ENCODE measurements at places on chromosomes 1 and 21.

DNA sequence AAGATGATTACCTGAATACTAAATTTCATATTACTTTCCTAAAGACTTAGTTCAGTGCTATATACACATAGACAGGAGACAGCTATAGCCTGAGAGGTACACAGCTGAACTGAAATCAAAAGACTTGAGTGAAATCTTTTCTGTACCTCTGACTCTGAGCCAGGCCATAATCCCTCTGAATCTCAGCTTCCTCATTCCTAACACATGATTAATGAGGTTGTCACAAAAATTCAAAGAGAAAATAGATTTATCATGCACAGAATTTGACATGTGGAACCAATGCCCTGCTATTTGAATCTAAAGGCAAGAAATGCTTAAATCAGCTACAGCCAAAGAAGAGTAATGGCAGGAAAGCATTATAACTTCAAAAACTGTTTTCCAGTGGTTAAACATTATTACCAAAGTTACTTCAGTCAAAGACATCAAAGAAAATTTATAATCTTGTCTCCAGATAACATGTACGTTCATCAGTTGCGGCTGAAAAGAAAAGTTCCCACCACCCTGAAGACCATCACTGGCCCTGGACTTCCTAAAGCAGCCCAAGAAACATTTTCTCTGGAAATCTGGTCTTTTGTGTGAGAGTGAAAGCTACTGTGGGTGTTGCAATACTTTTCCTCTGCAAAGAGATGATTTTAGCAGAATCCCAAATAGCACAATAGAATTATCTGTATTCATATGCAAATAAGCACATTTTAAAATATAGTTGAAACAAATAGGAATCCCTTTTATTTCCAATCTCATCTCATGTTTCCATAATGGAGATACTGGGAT lies 13.8 kb upstream of the ATP1A1 start:
- no peak for DNase-seq

GRCh38 chr1:165527251-165528007 lies 16.4 kb upstream of the LRRC52 start:
- no peak for DNase-seq

DNA sequence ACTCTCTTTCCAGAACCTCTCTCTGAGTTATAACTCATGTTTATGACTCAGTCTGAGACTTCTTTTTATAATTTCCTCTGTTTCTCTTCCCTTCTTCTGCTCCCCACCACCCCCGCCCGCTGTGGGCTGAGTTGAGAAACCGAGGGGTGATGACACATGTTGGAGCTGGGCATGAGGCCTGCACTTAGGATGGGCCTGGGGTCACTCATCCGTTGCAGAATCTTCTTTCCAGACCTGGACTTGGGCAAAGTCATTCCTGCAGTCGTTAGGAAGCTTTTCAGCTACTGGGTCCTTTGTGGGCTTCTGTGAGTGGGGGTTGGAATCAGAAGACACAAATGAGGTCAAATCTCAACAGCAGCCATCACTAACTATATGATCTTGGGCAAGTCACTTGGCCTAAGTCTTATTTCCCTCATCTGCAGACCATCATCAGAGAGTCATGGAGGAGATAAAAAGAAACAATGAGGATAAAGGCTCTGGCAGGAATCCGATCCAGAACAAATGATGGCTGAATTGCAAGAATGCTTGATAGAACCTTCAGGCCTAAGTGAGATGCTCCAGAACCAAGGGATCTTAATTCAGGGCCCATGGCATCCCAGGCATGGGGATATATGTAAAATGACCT lies 53.4 kb downstream of the RPS6KA1 start:
- no peak for DNase-seq

DNA sequence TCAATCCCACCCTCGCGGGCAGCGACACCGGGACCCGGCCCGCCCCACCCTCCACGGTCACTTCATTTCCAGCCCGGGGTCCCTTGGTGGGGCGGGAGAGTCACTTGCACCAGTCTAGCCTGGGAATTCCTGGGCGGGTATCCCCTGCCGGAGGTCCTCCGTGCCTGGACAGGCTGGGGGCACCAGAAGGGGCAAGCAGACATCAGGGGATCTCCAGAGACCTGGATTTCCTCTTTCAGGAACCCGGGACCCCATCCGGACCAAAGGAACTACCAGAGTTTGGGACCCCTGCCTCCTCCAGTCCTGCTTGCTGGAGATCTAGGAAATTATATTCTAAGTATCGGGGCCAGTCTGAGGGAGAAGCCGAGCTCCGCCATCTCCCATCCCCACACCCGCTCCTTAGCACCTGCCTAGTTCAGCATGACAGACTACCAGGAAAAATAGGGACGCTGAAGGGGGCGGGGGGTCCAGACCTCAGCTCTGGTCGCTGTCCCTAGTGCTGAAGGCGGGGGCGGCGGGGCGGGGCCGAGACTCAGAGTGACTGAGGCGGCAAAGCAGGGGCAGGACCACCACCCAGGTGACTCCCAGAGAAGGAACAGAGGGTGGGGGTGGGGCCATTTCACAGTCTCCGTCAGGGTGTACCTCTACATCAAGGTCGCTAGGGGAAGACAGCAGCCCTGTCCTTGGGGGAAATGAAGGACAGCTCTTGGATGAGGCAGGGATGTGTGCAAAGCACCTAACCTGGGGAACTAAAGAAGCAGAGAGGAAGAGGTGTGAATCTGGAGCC lies 832 bp downstream of the HCN3 start:
- peak; percentile 8 for DNase-seq

DNA sequence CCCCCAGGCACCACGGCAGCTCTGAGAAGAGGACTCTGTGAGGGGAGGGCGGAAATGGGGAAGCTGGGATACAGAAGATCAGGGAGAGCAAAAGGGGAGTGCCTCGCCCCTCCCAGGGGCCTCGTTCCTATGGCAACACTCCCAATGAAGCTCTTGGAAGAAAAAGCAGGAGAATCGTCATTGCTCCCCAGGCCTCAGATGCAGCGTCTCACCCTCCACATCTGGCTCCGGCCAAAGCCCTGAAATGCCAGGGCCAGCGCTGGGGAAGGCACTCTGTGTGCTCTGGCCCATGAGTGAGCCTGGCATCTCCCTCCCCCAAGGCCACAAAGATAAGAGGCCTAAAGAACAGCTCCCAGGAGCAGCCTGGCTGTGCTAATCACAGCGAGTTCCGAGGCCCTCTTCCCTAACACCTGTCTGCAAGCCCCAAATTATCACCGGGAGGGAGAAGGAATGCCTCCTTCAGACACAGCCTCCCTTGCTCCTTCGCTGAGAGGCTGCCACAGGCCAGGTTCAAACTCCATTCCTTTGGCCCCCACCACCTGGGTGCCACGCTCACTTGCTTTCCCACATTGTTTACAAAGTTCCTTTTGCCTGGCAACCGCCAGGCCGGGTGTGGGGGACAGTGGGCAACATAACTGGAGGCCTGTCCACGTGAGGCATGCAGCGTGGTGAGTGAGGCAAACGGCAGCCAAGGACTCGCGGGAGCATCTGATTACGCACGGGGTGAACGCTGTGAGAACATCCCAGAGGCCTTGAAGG lies 27.8 kb downstream of the ECE1 start:
- DNase-seq, result no peak

DNA sequence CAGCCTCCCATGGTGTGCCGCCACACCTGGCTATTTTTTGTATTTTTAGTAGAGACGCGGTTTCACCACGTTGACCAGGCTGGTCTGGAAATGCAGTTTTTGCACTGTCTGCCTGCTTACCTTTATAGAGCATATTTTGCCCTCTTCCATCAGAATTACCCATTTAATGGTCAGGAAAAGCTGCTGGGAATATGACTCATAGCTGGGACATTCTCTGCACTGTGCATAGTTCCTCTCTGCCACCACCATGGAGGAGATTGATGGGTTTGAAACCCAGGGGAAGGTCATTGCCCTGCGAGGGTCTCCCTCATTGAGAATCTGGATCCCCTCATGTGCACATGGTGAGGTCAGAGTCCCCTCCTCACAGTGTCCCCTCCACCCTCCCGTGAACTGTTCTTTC lies 32.1 kb downstream of the MX1 start:
- no peak for DNase-seq

DNA sequence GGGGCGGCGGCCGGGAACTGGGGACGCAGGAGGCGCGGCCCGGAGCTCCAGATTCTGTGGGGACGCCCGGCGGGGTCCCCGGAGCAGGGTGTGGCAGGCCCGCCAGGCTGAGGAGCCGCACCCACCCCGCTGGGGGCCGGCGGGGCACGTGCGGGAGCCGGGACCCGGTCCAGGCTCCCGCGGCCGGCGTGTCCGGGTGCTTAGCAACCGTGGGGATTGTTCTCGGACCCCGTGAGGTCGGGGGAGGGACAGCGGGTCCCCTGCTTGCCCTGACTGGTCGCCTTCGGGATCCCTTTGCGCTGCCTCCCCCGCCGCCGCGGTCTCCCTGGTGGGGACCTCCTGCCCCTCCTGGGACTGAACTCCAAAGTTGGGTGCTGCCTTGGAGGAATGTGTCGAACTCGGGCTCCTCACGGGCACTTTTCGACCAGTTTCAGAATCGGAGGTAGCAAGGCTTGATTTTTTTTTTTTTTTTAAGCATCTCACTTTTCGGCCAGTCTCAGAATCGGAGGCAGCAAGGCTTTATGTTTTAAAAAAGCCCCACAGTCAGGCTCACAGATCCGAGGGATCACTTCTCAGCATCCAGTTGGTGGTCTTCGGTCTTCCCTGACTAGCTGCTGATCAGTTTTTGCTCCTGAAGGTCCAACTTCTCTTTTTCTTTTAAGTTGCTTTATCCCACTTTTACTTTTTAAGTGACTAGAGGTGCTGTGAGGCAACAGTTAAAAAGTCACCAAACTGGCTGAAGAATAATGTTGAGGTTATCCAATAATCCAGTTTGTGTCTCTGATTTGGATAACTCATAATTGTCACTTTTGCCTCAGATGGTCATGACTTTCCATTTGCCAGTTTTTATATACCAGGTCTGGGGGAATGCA lies 648 bp downstream of the FAM76A start:
- no peak for DNase-seq

DNA sequence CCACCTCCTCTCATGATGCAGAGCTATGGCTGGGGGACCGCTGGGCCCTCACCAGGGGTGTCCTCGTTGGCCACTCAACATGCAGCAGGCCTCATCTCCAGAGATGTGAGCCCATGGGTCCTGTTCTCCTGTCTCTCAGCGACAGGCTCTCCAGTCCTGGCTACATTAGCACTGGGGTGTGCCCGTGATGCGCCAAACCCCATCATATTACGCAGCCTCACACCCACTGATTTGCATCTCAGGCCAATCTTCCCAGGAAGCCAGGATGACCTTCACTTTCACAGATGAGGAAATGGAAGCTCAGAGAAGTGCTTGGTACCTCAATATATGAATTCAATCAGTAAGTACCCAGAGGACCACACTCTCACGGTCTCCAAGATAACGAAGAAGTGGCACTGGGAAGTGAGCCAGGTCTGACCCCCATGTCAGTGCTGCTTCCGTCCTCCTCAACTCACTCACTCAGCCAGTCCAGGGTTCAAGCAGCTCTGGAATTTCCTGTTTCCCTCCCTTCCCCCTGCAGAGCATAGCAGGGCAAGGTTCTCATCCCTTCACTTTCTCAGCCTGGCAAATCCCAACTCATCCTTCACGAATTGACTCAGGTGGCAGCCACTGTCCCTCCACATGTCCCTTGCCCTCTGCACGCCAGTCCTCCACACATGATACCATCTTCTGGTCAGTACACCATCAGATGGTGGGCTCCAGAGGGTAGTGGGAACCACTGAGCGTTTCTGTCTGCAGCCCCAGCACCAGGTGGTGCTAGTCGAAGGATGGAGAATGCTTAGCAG lies 28.9 kb upstream of the EVA1B start:
- no peak for DNase-seq

DNA sequence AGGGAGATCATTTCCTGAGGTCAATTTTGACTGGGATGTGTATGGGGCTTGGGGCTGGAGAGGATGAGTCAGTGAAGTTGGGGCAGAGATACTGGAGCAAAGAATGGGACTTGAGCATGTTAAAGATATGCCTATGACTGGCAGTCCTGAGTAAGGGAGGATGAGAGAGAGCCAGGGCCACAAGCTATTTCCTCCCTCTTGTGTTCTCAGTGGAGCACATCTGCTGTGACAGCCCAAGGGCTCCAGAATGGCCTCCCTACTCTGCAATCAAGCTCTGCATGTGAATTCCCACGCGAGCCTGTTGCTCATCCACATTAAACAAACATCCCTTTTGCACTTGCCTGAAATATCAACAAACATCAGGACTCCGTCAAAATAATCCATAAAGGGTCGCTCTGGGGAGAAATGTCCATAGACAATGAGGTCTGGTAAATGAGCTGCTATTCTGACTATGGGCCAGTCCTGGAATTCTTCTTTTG lies 9.2 kb downstream of the ADCY10 start:
- DNase-seq, result no peak

DNA sequence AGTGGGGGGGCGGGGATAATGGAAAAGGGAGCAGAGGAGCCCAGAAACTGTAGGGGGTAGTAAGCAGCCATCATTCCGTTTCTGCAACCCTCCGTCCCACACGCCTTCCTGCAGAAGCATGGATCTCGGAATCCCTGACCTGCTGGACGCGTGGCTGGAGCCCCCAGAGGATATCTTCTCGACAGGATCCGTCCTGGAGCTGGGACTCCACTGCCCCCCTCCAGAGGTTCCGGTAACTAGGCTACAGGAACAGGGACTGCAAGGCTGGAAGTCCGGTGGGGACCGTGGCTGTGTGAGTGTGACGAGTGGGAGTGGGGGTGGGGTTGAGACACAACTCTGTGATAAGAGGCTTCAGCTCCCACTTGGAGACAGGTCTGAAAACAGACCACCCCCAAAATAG lies 706 bp downstream of the CREB3L4 start:
- DNase-seq, result no peak

GRCh38 chr1:197247465-197247864 lies 20.6 kb upstream of the CRB1 start:
- DNase-seq, result no peak

DNA sequence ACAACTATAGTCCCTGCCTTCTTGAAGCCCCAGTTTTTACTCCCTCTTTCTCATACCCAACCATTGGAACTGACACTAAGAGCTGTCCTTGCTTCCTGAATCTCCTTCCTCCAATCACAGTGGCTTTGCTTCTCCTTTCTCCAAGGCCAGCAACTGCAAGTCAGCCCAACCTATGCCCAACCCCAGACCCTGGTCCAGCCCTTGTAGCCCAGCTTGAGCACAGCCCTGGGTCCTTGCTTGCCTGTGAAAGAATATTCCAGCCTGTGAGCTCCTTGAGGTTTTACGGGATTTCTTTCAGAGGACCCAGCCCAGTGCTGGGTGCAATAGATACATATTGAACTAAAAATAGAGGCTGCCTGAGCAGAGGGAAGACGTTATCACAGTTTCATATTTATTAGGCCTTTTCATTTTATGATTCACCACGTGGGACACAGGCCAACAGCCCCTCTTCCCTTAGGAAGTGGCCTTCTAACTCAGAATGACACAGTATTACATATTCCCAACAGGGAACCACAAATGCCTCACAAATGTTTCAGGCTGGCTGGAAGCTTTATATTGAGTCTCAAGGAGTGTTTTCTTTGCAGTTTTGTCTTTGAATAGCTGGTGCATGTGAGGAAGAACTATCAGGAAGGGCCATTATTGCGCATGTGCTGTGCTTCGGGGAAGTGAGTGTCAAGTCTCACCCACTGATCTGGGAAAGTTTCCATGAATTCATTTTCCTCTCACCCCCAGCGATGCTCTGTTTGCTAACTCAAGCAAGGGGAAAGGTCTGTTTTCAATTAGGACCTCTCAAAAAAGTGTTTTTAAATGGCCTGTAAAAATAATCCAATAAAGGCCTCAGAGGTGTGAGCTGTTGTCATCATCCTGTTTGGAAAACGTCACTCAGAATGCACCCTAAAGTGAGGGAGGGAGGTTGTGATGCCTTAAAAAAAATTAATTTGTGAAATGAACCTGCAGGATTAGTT lies 92.3 kb upstream of the NFIA start:
- DNase-seq, result no peak

- no peak for DNase-seq
Observed at GRCh38 chr1:245177071-245177900, 22.5 kb downstream of the KIF26B start.

GRCh38 chr1:213605732-213606131 lies 382.0 kb upstream of the PROX1 start:
- DNase-seq, result no peak

Data from cerebellar nuclear complex (tissue), 1 donor.